ENCODE measurements at places on chromosomes 1 and 21.

GRCh38 chr1:55063577-55063942, 24.2 kb downstream of the PCSK9 start:
- no peak for DNase-seq

DNA sequence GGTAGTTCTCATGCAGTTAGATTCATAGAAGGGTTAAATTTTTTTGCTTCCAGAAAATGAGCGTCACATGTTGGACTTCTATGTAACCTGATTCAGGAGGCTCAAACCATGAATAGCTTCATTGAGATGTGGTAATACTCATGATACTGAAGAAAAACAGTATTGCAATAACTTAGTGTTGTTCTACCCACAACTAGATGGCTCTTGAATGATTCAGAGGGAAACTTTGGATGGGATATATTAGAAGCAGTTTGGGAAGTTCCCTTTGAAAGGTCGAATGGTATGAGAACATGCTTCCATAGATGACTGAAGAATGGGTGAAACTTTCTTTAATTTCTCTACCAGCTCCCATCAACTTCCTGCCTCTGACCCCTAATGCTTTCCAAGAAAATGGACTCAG, 211.7 kb upstream of the PTGFR start:
- peak; percentile 68 for DNase-seq

GRCh38 chr1:232009741-232010140, 383.2 kb downstream of the DISC1 start:
- DNase-seq: no peak

GRCh38 chr1:9225411-9225785, 9.2 kb upstream of the H6PD start:
- DNase-seq: no peak

GRCh38 chr1:205554026-205554811, 49.8 kb downstream of the CDK18 start:
- no peak for DNase-seq

DNA sequence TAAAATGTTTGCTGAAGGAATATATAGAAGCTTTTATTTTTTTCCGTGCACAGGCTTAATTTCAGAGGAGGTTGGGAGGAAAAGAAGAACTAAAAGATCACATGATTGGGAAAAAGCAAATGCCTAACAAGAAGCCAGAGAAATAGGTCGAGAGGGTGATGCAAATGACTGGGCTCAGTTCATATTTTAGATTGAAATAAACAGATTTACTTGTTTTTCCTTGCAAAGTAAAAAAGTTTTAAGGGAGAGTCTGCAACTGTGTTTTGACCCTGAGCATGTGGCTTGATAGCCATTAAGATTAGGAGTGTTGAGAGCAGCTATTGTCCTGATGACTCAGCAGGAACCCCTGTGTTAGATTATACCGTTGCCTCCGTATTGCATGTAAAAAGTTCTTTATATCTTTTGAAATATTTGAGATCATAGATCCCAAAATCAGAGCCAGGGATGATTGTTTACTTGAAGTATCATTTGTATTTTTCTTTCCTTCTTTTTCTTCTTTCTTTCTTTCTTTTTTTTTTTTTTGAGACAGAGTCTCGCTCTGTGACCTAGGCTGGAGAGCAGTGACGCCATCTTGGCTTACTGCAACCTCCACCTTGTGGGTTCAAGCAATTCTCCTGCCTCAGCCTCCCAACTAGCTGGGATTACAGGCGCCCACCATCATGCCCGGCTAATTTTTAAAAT, 20.2 kb downstream of the CLIC4 start:
- no peak for DNase-seq

GRCh38 chr1:3055051-3055450, 14.0 kb upstream of the PRDM16 start:
- no peak for DNase-seq

GRCh38 chr1:2881556-2881955, 80.1 kb upstream of the TTC34 start:
- no peak for DNase-seq

DNA sequence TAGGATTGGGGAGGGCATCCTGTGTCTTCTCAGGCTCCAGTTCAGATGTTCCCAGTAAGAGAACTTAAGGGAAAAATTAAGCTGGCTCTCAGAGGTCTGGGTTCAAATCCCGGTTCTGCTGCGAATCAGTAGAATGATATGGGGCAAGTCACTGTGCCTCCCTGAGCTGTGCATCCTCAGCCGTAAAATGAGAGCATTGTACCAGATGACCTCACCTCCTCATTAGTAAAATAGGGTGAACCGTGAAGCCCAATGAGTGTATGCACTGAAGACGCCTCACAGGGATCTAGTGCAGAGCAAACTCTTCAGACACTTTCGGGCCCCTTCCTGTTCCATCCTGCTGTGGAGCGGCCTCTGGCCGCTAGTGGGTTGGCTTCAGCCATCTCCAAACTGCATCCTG, 36.0 kb downstream of the SYT6 start:
- DNase-seq: no peak

DNA sequence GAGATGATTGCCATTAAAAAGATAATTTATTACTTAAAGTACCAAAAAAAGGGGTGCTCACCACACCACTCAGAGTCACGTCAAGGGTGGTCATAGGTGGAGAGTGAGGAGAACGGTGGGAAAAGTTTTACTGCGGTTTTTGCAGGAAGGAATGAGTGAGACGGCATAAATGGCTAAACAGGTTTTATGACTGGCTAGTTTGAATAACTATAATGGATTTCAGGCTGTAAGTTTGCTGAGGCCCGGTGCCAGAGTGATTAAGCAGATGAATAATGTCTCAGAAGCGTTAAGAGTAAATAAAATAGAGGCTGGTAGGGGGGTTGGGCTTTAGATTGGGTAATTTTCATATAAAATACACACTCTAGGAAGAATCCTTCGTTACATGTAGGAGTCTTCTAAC, 1337.8 kb downstream of the AMY1C start:
- DNase-seq: no peak

DNA sequence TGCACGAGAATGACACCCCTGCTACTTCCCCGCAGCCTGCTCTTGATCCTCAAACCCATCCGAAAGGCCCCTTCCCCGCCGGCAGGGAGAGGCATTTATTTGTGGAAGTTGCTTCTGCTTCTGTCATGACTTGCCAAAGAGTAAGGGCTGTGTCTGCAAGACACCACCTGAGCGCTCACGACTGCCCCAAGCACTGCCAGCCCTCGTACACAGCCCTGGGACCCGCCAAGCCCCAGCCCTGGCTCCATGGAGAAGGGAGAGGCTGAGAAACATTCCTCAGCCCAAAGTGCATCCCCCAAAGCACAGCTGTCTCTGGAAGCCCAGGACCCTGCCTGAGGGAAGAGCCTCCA, 6.3 kb upstream of the TPRG1L start:
- no peak for DNase-seq

GRCh38 chr1:100767176-100767890, 47.8 kb downstream of the VCAM1 start:
- DNase-seq: no peak

- no peak for DNase-seq
Observed at GRCh38 chr1:8742022-8742924, 75.2 kb downstream of the RERE start.

GRCh38 chr1:38558500-38559445, 300.8 kb downstream of the RRAGC start:
- no peak for DNase-seq

DNA sequence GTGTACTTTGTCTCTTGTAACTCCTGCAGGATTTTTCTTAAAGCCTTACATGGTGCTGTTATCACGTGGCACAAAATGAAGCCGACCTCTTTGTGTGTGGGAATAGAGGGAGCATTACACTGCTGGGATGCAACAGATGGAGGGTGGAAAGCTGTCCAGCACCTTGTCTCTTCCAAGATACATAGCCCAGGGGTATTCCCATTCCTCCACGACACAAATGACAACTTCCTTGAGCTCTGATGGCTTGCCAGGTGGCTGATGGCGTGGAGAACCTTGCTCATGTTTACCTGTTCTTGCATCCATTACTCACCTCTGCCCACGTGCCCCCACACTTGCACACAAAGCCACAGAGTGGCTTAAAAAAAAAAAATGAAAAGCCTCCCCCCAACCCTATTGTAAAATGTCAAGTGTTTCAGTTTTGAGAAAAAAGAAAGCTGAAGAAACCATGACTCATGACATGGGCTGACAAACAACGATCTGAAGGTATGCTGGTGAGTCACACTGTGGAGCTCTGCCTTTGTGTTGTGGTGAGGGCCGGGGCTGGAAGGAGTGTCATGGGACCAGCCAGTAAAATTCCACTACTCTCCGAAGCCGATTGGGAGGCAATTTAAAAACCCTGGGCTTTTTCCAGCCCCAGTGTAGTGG, 32.0 kb upstream of the ATP5PO start:
- peak; percentile 91 for DNase-seq

DNA sequence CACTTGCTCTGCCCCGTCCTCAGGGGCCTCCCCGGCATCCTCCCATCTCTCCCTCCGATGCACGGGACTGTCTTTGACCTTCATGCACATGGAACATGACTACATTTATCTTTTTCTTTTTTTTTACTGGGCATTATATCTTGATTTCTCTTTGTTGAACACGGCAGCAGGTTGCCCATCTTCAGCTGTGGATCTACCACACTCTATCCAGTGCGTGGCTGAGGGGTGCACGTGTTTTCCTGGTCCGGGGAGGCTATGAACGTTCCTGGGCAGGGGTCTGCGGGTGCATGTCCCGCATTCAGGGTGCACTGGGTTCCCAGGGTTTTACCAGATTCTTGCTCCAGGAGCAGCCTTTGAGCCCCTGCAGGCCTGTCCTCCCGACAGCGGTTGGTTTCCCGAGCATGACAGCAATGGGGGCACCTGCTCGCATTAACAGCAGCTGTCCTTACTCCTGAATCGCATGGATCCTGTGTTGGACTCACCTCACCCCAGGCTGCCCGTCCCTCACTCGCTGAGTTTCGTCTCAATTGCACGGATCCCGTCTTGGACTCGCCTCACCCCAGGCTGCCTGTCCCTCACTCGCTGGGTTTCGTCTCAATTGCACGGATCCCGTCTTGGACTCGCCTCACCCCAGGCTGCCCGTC, 7.4 kb downstream of the POFUT2 start:
- DNase-seq: no peak

DNA sequence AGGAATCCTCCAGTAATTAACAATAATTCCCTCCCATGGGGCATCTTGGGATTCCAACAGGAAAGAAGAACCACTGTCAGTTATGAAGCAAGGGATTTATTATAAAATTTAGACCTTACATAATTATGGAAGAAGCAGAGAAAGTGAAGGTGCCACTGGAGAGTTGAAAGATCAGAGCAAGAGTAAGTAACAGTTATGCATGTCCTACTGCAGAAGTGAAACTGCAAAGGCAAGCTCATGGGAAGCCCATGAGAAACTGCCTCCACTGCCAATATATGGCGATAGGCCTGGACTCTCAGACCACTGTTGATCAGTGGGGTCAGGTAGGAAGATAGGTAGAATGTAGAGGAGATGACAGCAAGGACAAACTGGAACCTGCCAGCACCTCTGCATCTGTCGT, 123.6 kb upstream of the ZNF648 start:
- no peak for DNase-seq

DNA sequence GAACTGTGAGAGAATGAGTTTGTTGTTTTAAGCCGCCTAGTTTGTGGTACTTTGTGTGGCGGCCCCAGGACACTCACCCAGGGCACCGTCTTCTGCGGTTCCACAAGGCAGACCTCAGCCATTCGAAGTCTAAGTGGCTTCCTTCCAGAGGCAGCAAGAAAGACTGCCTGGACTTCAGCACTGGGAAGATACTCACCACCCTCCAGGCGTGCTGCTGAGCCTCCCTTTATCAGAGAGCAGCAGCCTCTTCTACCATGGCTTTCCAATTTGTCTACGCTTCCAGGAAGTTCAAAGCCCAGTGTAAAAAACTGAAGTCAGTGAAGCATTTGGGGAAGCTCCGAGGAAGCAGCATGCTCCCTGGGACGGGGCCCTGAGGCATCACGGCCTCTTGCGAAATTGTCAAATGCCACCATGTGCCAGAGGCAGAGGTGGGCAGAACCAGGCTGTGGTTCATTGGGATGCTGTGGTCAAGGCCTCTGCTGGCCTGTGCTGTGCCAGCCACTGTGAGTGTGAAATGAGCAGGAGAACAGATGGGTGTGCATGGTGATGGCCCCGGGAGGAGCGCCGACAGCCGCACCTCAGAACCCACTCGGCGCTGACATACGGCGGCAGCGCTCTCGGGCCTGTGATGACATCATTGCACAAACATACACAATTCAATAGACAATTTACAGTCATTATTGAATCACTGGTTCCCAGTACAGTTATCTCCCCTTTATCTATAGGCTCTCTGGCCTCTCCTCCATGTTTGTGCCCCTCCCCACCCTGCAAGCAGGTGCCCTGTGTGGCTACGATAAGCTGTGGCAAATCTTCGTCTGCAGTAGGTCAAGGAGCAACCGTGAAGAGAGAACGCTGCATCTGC, 110.4 kb downstream of the PDE9A start:
- no peak for DNase-seq

Measured in GM04504 (cell line).